ENCODE measurements at places on chromosomes 1 and 21.

DNA sequence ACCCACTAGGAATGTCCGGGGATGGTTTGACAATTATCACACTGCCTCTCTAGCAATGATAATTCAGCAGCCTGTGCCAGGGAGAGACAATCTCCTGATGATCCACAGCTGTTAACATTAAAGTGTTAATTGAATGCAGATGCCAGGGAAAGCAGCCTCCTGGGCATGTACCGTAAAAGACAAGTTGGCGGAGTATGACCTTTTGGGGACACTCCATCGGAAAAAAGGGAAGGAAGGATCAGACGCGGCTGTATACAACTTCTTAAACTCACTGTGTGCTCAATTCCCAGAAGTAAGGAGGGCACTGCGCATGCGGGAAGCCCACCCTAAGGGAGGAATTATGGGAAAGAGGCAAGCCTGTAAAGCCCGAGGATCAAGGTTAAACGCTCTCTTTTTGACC lies 62.6 kb downstream of the MAP3K7CL start:
- no peak for DNase-seq

GRCh38 chr1:244680667-244681066 lies 27.7 kb downstream of the DESI2 start:
- DNase-seq, result no peak

DNA sequence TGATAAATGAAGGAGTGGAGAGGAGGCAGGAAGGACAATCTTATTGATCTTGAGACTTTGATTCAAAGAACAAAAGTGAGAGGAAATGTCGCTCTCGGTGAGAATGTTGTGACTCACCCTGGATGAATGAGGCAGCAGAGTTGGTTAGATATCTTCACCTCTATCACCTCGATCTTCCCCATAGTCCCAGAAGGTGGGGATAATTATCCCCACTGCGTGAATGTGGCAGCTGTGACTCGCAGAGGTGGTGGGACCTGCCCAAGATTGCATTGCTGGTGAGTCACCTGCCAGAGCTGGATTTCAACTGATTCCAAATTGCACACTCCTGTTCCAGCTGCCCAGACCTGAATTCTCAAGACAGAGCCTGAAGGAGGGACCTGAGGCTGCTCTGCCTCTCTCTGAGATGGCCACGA lies 105.0 kb downstream of the MATN1 start:
- no peak for DNase-seq

- no peak for DNase-seq
Measured at GRCh38 chr1:233957691-233958090, 53.2 kb downstream of the SLC35F3 start.

DNA sequence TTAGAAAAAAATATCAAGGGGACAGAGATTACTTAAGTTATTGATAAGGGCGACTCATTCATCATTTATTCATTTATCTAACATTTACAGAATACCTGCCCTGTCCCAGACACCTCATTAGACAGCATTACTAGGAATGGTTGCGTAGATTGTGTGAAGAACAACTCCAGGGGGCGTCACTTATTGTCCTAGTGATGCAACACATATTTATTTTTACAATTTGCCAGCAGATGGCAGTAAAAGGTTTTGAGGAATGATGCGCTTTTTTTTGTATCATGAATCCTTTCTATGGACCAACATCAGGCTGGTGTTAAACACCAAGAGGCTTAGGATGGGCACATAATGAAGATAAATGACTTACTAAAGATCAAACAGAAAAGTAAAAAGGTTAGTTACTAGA lies 5.5 kb downstream of the NCAM2 start:
- no peak for DNase-seq

DNA sequence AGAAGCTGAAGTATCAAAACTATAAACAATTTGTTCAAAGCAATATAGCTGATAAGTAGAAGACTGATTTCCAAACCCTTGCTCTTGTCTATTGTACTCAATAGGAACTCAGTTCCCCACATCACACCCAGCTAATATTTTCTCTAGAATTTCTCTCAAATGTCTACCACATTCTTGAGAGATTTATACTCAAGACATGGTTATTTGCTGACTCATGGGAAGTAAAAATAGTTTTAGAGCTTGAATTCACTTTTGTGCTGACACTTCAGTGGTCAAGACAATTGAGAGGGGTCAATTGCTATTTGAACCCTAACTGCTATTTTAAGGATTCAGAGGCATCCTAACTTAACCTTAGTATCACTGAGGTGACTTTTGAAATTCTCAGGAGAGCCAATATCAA lies 99.0 kb downstream of the TNNI3K start:
- DNase-seq, result no peak

DNA sequence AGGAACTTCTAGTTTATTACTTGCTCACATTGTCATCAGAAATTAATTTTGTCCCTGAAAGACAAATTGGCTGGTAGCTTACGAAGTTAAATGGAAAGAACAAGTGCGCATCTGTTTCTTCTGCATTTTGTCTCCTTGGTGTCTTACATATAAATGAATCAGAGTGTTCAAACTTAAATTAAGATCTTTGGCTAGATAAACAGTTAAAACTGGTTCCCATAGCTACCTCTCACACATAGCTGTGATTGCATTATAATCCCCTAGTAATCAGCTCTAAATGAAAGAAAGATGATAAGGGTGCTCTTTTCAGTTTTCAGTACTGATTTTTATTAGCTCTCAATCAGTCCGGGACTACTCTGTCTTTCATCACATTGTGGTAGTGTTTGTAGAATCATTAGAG lies 124.2 kb upstream of the LMO4 start:
- DNase-seq, result no peak

GRCh38 chr21:33810766-33811165 lies 104.8 kb downstream of the ATP5PO start:
- DNase-seq, result no peak

DNA sequence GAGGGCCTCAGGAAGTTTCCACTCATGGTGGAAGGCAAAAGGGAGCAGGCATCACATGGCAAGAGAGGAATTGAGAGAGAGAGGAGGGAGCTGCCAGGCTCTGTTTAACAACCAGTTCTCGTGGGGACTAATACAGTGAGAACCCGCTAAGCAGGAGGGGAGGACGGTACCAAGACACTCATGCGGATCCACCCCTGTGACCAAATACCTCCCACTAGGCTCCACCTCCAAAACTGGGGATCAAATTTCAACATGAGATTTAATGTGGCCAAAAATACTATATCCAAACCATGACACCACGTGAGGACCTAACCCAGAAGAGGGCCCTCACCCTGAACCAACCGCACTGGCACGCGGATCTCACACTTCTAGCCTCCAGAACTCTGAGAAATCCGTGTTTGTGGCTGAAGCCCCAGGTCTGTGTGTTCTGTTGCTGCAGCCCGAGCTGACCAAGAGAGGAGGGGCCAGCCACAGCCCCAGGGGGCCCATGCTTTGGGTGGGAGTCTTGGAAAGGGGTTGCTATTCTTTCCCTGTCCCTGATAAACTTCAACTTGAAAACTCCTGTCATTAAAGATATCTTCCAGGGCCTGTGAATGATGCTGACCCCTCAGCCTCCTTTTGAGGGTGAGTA lies 32.0 kb downstream of the TRIM67 start:
- DNase-seq, result no peak

GRCh38 chr1:198669023-198669698 lies 30.3 kb downstream of the PTPRC start:
- DNase-seq, result no peak

Data from GM19239 (cell line).